Effector memory CD4-positive, alpha-beta T cell (primary cell): ENCODE measurements at places on chromosomes 3 and 15.

DNA sequence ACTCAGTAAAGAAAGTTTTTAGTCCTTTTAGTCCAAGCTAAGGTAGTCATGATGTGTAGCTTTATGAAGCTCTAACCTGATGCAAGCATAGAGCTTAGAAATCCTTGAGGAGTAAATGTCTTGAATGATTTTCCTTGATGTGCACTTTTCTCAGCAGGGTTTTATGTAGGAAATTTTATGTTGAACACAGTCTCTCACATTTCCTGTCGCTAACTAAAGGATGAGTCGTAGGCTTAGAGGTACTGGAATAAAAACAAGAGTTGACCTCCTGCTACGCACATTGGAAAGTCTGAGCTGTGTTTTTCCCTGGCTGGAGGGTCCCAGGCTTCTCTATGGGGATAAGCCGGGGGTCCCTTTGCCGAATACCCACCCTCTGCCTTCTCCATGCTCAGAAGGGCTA is 34.7 kb upstream of the ZPLD1 start:
- no peak for DNase-seq

DNA sequence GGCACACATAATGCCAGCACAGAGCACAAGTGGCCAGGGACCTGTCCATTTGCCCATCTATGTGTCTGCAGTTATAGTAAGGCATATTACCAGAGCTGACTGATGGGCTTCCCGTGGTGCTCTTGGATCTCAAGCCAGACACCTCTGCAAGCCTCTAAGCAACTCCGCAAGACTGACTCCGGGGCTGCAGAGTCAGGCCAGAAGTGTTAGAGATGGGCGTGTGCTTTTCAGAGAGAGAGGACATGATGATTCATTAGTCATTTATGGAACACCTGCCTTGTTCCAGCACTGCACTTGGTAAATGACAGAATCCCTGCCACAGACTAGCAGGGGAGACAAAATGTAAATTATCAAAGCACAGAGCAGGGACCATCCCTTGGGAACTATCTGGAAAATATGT is 559.0 kb downstream of the PDCD6IP start:
- no peak for DNase-seq

GRCh38 chr3:134374105-134374790 is at the start of gene AMOTL2:
Gene AMOTL2, minus strand, starts transcription at chr3:134374447. Its CDS starts 3,014 bp downstream, at chr3:134371433.
- no peak for DNase-seq

DNA sequence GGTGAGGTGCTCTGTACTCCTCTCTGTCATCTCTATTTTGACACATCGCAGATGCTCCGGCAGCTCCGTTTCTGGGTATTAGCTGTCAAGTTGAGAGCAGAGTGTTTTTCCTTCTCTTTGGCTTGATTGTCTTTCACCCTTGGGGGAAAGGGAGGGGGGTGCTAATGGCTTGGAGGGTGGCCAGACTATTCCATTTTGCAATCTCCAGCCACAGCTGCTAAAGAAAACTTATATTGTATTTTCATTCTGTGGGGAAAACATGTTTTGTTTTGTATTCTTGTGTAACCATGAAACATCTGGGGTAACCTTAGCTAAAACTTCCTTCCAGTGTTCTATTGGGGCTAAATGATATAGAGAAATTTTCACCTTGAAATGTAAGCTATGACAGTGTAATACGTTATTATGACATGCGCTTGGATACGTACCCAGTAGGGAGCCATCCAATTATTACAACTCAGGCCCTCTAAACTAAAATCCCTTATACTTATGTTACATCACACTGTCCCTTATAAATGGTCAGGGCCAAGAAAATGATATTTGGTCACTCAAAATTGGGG is 14.0 kb upstream of the LARP6 start:
- no peak for DNase-seq

- DNase-seq, result no peak
Measured at GRCh38 chr3:37961622-37962431, 28.8 kb upstream of the VILL start.

- DNase-seq, result no peak
Measured at GRCh38 chr3:127457546-127458145, 132.9 kb downstream of the TPRA1 start.
